ENCODE measurements at places on chromosomes 16 and 17. TPM values are rescaled to one million over a fixed set of nuclear protein-coding genes. Genes with fewer than 3 reads are reported as not detected.

ASIC2 gene
- not detected for total RNA-seq

ZP2 gene
- not detected for total RNA-seq

- H3K27me3 ChIP-seq = peaks cover 16% of the 10 kb centered on the region
- no peak overlapping the region for H3K27ac ChIP-seq
- peak; percentile 34 for DNase-seq
- H3K36me3 ChIP-seq = peaks cover 1% of the 10 kb centered on the region
- H3K4me1 ChIP-seq = no peaks in the 10 kb centered on the region
These were observed 9.2 kb downstream of the FSCN2 start for GRCh38 chr17:81537343-81537855.

DNA sequence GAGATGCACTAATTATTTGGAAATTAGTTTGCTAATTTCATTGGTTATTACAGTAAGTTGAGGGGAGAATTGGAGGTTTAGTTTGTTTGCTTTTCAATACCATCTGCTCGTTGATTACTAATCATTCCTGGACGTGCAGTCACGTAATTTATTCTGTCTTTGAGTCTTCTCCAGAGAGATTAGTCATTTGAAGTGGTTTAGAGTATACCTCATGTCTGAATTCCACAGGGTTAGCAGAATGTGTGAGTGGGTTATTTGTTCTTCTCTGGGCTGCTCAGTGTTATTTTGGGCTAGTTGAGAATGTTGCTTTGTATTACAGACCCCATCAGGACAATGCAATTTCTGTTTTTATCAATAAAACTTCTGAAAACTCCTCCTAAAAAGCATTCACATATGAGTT lies 265.0 kb downstream of the RBFOX1 start:
- H3K4me3 ChIP-seq = no peak overlapping the region
- no peak for DNase-seq
- no peaks in the 10 kb centered on the region for H3K36me3 ChIP-seq
- H3K27ac ChIP-seq = no peak overlapping the region
- H3K27me3 ChIP-seq = no peaks in the 10 kb centered on the region
- H3K4me1 ChIP-seq = no peaks in the 10 kb centered on the region

Data from activated T-cell treated with anti-CD3 and anti-CD28 coated beads, Interleukin-2, amount 50 U/mL, for 72 hours (primary cell).